ENCODE measurements at places on chromosomes 4 and X.

DNA sequence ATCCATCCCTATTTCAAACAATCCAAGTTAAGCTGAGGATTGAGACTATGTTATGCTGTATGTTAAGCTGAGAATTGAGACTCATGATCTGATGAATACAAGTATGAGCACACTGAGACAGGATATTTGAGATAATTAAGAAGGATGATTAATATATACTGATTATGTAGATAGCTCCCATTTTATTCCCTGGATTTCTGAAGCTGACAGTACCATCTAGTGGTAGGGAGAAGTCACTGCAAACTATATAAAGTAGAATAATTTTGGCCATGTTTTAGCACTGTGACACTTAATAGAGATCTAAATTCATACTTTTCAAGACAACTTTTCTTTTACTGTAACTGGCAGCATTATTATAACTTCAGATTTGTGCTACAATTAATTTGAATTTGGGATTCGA, 63.8 kb upstream of the HPRT1 start:
- H3K27me3 ChIP-seq = no peaks in the 10 kb centered on the region
- H3K27ac ChIP-seq = no peak overlapping the region
- peaks cover 2% of the 10 kb centered on the region for H3K4me1 ChIP-seq
- H3K4me3 ChIP-seq = no peak overlapping the region

DNA sequence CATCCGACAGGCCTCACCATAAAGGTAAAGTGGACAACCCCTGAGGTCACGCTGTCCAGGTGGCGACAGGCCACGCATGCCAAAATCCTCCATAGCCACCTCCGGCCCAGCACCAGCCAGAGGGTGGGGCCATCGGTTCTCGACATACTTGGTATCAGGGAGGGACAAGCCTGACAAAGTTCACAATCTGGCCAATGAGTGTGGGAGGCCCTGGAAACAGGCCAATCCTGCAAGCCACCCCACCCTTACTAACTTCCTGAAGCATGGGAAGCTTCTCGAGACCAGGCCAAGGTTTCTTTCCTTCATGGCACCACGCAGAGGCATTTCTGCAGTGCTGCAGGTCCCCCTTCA, 73.8 kb downstream of the MTMR1 start:
- H3K4me3 ChIP-seq = no peak overlapping the region
- no peaks in the 10 kb centered on the region for H3K27me3 ChIP-seq
- peaks cover 10% of the 10 kb centered on the region for H3K4me1 ChIP-seq
- no peaks in the 10 kb centered on the region for H3K36me3 ChIP-seq
- DNase-seq = no peak

DNA sequence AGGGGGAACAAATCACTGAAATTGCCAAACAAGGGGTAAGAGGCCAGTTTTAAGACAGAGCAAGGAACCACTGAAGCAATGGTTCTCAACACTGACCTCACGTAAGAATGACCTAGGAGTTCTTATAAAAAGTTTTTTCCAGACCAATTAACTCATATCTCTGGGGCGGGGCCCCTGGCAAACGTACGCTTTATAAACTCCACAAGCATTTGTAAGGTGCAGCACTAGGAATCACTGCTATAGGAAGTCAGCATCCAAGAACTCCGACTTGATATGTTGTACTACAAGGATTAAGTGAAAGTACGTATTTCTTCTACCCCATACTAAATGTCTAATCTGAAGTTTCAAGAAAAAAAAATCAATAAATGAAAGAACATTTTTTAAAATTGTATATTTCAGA, 269.9 kb downstream of the RCHY1 start:
- DNase-seq = no peak
- H3K27ac ChIP-seq = no peak overlapping the region
- H3K36me3 ChIP-seq = no peaks in the 10 kb centered on the region
- H3K27me3 ChIP-seq = no peaks in the 10 kb centered on the region

- H3K4me3 ChIP-seq = no peak overlapping the region
- no peak overlapping the region for H3K27ac ChIP-seq
- DNase-seq = no peak
- H3K27me3 ChIP-seq = no peaks in the 10 kb centered on the region
- H3K36me3 ChIP-seq = no peaks in the 10 kb centered on the region
- no peaks in the 10 kb centered on the region for H3K4me1 ChIP-seq
Observed at GRCh38 chr4:157702831-157703230, 470.0 kb downstream of the GASK1B start.

DNA sequence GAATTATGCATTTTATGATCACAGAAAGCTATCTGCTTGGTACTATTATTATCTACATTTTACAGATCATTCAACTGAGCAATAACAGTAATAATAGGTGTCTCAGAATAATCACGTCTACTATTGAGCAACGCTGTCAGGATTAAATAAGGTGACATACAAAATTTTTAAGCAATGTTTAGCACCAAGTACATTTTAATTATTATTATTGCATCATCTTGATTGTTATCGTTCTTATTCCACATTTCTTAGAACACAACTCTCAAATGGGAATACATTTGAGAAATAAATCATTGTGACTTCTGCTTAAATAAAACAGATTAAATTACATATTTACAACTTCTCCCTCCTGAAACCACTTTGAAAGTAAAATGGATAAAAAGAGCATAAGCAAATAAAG, 1083.5 kb upstream of the ADGRL3 start:
- DNase-seq = no peak
- H3K27ac ChIP-seq = no peak overlapping the region

DNA sequence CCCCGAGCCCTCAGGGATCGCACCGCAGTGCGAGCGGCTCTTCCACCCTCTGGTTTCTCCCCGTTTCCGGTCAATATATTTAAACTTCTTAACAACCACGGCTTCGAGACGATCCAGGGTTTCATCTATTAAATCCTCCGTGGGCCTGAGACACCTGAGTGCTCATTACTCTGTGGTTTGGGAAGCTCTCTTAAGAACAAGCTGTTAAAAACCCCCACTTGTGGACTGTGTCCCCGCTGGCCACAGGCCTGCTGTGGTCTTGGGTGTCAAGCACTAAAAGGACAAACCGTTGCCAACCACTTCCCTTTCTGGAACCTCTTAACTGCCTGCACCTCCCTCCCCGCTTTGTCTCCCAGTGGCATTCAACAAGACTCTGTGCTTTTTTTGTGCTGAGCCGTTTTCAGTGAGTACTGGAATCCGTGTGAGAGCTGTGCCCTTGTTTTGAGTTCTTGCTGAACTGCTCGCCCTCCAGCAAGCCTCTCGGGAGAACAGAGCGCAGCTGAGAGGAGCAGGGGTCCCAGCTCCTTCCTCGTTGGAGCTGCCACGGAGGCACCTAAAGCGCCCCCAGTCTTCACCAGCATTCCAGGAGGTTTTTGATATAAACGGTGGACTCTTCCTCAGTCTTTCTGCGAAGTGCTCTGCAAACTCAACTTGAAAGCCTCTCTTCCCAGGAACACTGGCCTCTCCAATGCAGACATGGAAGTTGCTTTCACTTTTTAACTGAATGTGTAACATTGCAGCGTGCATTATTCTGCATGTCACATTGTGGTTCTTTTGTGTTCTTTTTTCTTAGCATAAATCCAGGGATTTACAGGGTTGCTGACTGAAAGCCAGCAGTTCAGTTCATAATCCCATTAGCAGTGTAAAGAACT, 691 bp upstream of the IGFBP7 start:
- H3K27ac ChIP-seq = no peak overlapping the region
- DNase-seq = peak; percentile 10
- H3K4me1 ChIP-seq = peaks cover 8% of the 10 kb centered on the region
- peaks cover 61% of the 10 kb centered on the region for H3K27me3 ChIP-seq

DNA sequence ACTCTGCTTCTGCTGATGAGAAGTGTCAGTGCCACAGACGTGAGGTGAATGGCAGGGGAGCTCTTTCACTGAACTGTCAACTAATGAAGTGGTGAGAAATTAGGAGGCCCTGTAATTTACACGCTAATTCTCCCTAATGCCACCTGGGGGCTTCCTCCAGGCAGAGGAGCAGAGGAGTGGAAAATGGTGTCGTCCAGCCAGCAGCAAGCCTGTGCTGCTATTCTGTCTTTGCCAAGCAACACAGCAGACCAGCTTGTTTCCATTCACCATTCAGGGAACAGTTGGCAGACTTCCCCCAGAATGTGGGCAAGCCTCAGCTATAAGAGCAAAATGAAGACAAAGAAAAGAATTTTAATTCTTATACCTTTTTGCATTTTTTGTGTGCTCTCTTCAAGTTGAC, 245.2 kb upstream of the TET2 start:
- H3K36me3 ChIP-seq = no peaks in the 10 kb centered on the region
- H3K27ac ChIP-seq = no peak overlapping the region
- H3K27me3 ChIP-seq = no peaks in the 10 kb centered on the region
- no peak for DNase-seq

GRCh38 chr4:122827879-122828601, 1.4 kb downstream of the FGF2 start:
- H3K27me3 ChIP-seq = peaks cover 63% of the 10 kb centered on the region
- peak; percentile 68 for DNase-seq
- H3K27ac ChIP-seq = peak overlapping the region; percentile 3
- peaks cover 1% of the 10 kb centered on the region for H3K36me3 ChIP-seq
- peaks cover 13% of the 10 kb centered on the region for H3K4me1 ChIP-seq

- peaks cover 32% of the 10 kb centered on the region for H3K36me3 ChIP-seq
- no peak overlapping the region for H3K27ac ChIP-seq
- H3K4me1 ChIP-seq = peaks cover 8% of the 10 kb centered on the region
- H3K27me3 ChIP-seq = no peaks in the 10 kb centered on the region
Observed at GRCh38 chr4:118729287-118730286, 44.4 kb downstream of the METTL14 start.

GRCh38 chrX:154717824-154718223, 33.1 kb downstream of the GAB3 start:
- no peaks in the 10 kb centered on the region for H3K36me3 ChIP-seq
- peak; percentile 17 for DNase-seq
- no peaks in the 10 kb centered on the region for H3K27me3 ChIP-seq
- peaks cover 50% of the 10 kb centered on the region for H3K4me1 ChIP-seq
- H3K4me3 ChIP-seq = no peak overlapping the region

All from activated CD4-positive, alpha-beta memory T cell treated with anti-CD3 and anti-CD28 coated beads for 36 hours (primary cell).